ENCODE measurements at places on chromosomes 16 and 17. TPM values are rescaled to one million over a fixed set of nuclear protein-coding genes. Genes with fewer than 3 reads are reported as not detected.

Gene PFAS
- total RNA-seq = 14.3 TPM

Gene SEPTIN1
- 0.59 TPM for total RNA-seq

Gene KRT20
- total RNA-seq = not detected

Gene GRB7
- total RNA-seq = not detected

Gene ACSM5
- not detected for total RNA-seq

Gene SMIM5
- total RNA-seq = not detected

Gene TLE7
- total RNA-seq = not detected

Gene PHOSPHO1
- 0.30 TPM for total RNA-seq

Gene CES1
- not detected for total RNA-seq

Gene DNAAF8
- total RNA-seq = 1.2 TPM

Gene TMEM204
- total RNA-seq = 4.8 TPM

Gene TAOK2
- total RNA-seq = 72.9 TPM

Gene VPS4A
- 22.0 TPM for total RNA-seq

Gene CHST4
- not detected for total RNA-seq

Gene PITPNM3
- total RNA-seq = 0.78 TPM

Gene HBA2
- total RNA-seq = not detected

Gene KCNAB3
- 0.88 TPM for total RNA-seq

Gene IKZF3
- not detected for total RNA-seq

Gene C17orf78
- not detected for total RNA-seq

Gene NDRG4
- 11.3 TPM for total RNA-seq

Gene TUBG2
- 13.2 TPM for total RNA-seq

Gene DHX58
- total RNA-seq = 6.8 TPM

Gene HS3ST6
- not detected for total RNA-seq

Gene TMED6
- 0.30 TPM for total RNA-seq

Gene KRTAP2-1
- not detected for total RNA-seq

Gene RNF167
- total RNA-seq = 16.9 TPM

Gene SSTR5
- total RNA-seq = not detected

Gene CES5A
- total RNA-seq = not detected

Gene SPIRE2
- 1.4 TPM for total RNA-seq

Gene SLC25A19
- 4.8 TPM for total RNA-seq

Gene SLC13A2
- not detected for total RNA-seq

Gene CCL3
- not detected for total RNA-seq

Gene CDK3
- 5.2 TPM for total RNA-seq

Gene CMC2
- 44.2 TPM for total RNA-seq

Gene CCL18
- not detected for total RNA-seq

Gene CCL2
- 149 TPM for total RNA-seq

Gene C17orf67
- 0.78 TPM for total RNA-seq

Gene DHX38
- total RNA-seq = 97.7 TPM

Gene CD300E
- total RNA-seq = not detected

Gene LGALS9B
- not detected for total RNA-seq

Gene CDRT15L2
- total RNA-seq = not detected

Gene ZSCAN10
- total RNA-seq = not detected

Gene RPL23
- 1,439 TPM for total RNA-seq

Gene WFDC1
- total RNA-seq = 12.5 TPM

Gene ACBD4
- total RNA-seq = 3.5 TPM

Gene AIPL1
- not detected for total RNA-seq

Gene BEAN1
- not detected for total RNA-seq

Gene MPO
- not detected for total RNA-seq

Gene ABCC12
- total RNA-seq = not detected

Gene HOXB1
- total RNA-seq = not detected

Gene PRR35
- not detected for total RNA-seq

Gene RND2
- total RNA-seq = 0.30 TPM

Gene MARVELD3
- not detected for total RNA-seq

Gene CA4
- total RNA-seq = not detected

Gene GRAP
- 0.23 TPM for total RNA-seq

Gene KRTAP3-2
- not detected for total RNA-seq

Gene CDC6
- total RNA-seq = 2.1 TPM

Gene SOX8
- under 0.01 TPM for total RNA-seq

Gene CYBC1
- total RNA-seq = 72.6 TPM
